ENCODE measurements at places on chromosomes 7 and 10. TPM values are rescaled to one million over a fixed set of nuclear protein-coding genes. Genes with fewer than 3 reads are reported as not detected.
A peak's percentile ranks its signal among the peaks of the same experiment; 100 is the strongest.

DNA sequence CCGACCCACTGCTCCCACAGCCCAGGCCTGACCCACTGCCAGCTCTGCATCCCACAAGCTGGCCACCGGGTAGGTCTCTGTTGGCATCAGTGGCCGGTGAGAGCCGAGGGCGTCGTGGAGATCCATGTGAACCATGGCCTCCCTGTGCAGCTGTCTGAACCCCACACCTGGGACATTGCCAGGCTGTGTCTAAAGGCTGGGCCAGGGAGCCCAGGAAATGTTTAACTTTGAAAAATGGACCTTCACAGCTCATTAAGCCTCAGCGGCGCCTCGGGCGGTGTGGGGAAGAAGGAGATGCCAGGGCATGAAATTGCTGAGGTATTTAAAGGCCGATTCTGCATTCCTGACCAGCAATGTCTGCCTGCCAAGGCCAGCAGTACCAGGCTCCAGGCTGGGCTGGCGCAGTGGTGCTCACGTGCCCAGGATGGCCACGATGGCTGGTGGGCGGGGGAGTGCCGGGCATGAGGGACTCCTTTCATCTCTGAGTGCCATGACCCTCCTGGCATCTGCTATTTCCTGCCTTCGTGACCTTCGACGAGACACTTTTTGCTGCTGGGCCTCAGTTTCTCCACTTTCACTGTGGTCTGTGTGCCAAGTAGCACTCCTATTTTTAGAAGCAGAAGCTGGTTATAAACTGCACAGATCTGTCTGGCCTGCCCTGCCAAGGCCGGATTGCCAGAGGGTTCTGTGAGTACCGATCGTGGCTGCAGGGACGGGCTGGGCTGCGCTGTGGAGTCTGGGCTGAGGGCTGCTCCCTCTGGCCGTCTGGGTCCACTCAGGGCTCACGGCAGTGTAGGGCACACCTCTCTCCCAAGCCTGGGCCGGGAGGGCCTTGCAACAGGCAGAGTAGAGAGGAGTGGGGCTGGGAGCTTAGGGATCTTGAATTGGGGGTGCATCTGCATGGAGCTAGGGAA lies 21.8 kb downstream of the ELFN1 start:
- H3K27me3 ChIP-seq: no peaks in the 10 kb centered on the region
- H3K27ac ChIP-seq: no peak overlapping the region
- no peak for DNase-seq
- H3K36me3 ChIP-seq: no peaks in the 10 kb centered on the region
- peaks cover 9% of the 10 kb centered on the region for H3K4me1 ChIP-seq

- H3K4me3 ChIP-seq: peak overlapping the region; percentile 69
- no peaks in the 10 kb centered on the region for H3K36me3 ChIP-seq
- no peaks in the 10 kb centered on the region for H3K27me3 ChIP-seq
- peak; percentile 46 for DNase-seq
- H3K4me1 ChIP-seq: no peaks in the 10 kb centered on the region
- H3K27ac ChIP-seq: no peak overlapping the region
These were observed 246.2 kb downstream of the SLC25A13 start for GRCh38 chr7:96075510-96076349.

GRCh38 chr10:130259380-130259779 lies 123.2 kb downstream of the GLRX3 start:
- H3K27ac ChIP-seq: no peak overlapping the region
- no peaks in the 10 kb centered on the region for H3K4me1 ChIP-seq
- H3K36me3 ChIP-seq: no peaks in the 10 kb centered on the region
- H3K27me3 ChIP-seq: no peaks in the 10 kb centered on the region
- DNase-seq: no peak

Gene SEMA3C
- total RNA-seq: 1.8 TPM

Gene RGR
- total RNA-seq: not detected

DNA sequence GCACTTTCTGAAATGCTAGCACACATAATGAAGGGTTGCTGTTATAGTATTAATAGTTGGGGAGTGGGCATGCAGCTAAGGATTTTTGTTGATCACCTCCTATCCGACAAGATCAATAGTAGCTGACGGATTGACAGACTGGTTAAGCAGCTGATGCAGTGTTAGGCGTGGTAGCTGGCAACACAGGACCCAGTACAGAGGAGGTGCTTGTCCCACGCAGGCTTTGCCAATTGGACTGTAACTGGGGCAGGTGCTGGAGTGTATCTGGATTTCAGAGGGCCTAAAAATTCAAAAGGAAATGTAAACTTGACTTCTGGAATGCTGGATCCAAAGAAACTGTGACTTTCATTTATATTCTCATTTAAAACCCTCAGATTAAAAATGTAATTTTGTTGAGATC lies 340.9 kb downstream of the SORCS3 start:
- no peaks in the 10 kb centered on the region for H3K36me3 ChIP-seq
- H3K4me3 ChIP-seq: no peak overlapping the region
- no peaks in the 10 kb centered on the region for H3K27me3 ChIP-seq
- DNase-seq: no peak

- no peak overlapping the region for H3K27ac ChIP-seq
- H3K27me3 ChIP-seq: no peaks in the 10 kb centered on the region
These were observed 25.7 kb upstream of the TRIM56 start for GRCh38 chr7:101059620-101059942.

DNA sequence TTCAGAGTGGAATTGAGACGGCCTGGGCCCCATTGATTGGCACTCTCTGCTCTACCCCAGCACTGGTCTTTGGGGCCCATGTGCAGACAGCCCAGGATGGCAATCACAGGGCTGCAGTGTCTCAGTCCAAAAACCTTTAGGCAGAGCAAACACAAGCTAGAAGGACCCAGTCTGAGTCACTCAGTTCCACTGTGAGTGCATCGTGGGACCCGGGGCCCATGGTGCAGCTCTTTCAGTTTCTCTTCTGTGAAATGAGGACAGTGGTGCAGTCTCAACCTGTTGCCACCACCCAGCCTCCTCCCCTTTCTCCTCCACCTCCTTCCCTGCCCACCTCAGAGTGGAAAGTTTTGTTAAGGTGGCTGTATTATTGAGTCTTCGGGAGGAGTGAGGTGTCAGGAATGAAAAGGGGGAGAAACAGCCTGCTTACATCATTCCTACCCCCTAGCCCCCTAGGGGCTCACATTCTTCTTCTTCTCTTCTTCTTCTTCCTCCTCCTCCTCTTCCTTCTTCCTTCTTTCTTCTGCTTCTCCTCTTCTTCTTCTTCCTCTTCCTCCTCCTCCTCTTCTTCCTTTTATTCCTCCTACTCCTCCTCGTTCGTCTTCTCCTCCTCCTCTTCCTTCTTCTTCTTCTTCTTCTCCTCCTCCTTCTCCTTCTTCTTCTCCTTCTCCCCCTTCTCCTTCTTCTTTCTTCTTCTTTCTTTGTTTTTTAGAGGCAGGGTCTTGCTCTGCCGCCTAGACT lies 19.5 kb upstream of the CARD11 start:
- H3K4me1 ChIP-seq: no peaks in the 10 kb centered on the region
- no peak for DNase-seq
- no peaks in the 10 kb centered on the region for H3K27me3 ChIP-seq

DNA sequence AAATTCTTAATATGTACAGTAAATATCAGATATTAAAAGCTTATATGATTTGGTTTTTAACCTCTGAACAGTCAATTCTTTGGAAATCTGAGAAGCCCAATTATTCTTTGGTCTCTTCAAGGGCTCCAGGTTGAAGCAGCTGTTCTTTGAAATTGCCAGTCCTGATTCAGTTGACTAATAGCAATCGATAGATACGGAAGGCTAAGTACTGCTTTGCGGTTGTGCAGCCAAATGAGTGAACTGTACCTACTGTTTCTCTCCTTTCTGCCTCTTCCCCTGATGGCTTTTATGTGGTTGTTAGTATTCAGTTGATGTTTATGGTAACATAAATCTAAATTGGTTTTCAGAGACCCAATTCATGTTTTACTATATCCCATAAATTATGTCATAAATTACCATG lies 103.1 kb upstream of the RPA3 start:
- H3K4me3 ChIP-seq: no peak overlapping the region
- H3K36me3 ChIP-seq: no peaks in the 10 kb centered on the region
- no peaks in the 10 kb centered on the region for H3K4me1 ChIP-seq
- no peak overlapping the region for H3K27ac ChIP-seq

DNA sequence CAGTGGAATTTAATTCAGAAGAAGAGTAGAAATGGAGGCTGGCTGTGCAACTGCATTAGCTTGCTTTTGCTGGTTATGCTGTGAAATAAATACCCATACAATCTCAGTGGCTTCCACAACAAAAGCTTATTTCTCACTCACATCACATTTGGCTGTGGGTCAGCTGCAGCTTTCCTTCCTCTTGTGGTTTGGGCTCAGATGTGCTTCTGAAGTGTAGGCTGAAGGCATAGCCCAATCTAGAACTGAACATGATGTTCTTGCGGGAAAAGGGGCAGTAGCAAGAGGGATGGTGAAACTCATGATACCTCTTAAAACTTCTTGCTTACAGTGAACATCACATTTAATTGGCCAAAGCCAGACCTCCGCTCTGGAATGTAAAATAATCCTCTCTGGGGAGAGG lies 119.9 kb downstream of the HECW1 start:
- no peak overlapping the region for H3K27ac ChIP-seq
- H3K36me3 ChIP-seq: no peaks in the 10 kb centered on the region
- H3K27me3 ChIP-seq: no peaks in the 10 kb centered on the region
- no peak overlapping the region for H3K4me3 ChIP-seq
- no peak for DNase-seq

Gene PNLIPRP1
- total RNA-seq: not detected

Gene CCDC6
- total RNA-seq: 14.3 TPM

DNA sequence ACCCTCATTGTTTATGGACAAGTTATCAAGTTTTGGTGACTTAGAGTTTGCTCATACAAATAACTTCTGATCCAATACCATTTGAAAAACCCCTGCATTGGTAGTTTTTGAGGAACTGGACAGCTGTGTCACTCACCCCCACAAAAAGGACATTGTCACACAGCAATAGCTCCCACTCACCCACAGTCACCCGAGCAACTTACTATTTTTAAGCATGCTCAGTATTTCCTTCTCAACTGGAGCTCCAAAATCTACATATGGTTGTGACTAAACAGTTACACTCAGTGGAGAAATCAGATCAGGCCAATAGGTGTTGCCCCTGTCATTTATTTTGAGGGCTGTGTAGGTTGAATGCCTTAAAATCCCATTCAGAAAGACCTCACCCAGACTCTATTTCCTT lies 165.2 kb upstream of the AUTS2 start:
- no peaks in the 10 kb centered on the region for H3K4me1 ChIP-seq
- H3K27me3 ChIP-seq: no peaks in the 10 kb centered on the region
- no peak overlapping the region for H3K27ac ChIP-seq
- H3K4me3 ChIP-seq: no peak overlapping the region

DNA sequence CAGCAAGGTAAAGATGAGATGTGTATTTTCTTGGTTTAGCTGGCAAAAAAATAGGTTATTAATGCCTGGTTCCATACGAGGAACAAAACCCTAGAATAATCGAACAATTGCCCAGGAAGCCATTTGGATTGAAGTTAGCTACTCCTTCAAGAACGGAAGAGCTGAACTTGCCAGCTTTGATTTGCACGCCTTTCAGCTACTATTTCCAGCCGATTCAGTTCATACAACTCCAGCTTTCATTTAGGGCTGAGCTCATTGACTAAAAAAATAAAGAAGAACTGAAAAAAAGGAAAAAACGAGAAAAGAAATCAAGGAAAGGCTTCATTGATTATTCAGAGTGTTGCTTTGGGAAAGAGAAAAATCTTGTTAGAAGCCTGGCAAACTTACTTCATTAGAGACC lies 60.4 kb downstream of the PTN start:
- no peak overlapping the region for H3K27ac ChIP-seq
- H3K4me1 ChIP-seq: no peaks in the 10 kb centered on the region
- H3K36me3 ChIP-seq: no peaks in the 10 kb centered on the region
- H3K4me3 ChIP-seq: no peak overlapping the region
- H3K27me3 ChIP-seq: no peaks in the 10 kb centered on the region

Gene ENKUR
- total RNA-seq: 0.14 TPM

- no peaks in the 10 kb centered on the region for H3K36me3 ChIP-seq
- H3K27ac ChIP-seq: no peak overlapping the region
- no peaks in the 10 kb centered on the region for H3K27me3 ChIP-seq
- no peak for DNase-seq
- no peaks in the 10 kb centered on the region for H3K4me1 ChIP-seq
These were observed 135.4 kb downstream of the LRRC4 start for GRCh38 chr7:127895814-127896280.

GRCh38 chr7:28748933-28749584 lies 209.1 kb downstream of the TRIL start:
- no peaks in the 10 kb centered on the region for H3K4me1 ChIP-seq
- no peak for DNase-seq
- H3K27ac ChIP-seq: no peak overlapping the region
- H3K36me3 ChIP-seq: no peaks in the 10 kb centered on the region

- no peak for DNase-seq
- no peak overlapping the region for H3K27ac ChIP-seq
- H3K36me3 ChIP-seq: peaks cover 4% of the 10 kb centered on the region
These were observed 157.8 kb downstream of the ANLN start for GRCh38 chr7:36547416-36547815.

- peaks cover 5% of the 10 kb centered on the region for H3K4me1 ChIP-seq
- DNase-seq: no peak
- no peaks in the 10 kb centered on the region for H3K36me3 ChIP-seq
- H3K4me3 ChIP-seq: no peak overlapping the region
- no peaks in the 10 kb centered on the region for H3K27me3 ChIP-seq
- H3K27ac ChIP-seq: peak overlapping the region; percentile 14
These were observed 75.1 kb downstream of the DNAH11 start for GRCh38 chr7:21617916-21618390.

GRCh38 chr7:93823621-93824020 lies 66.9 kb downstream of the TFPI2 start:
- H3K36me3 ChIP-seq: no peaks in the 10 kb centered on the region
- no peaks in the 10 kb centered on the region for H3K27me3 ChIP-seq
- H3K4me3 ChIP-seq: no peak overlapping the region

Gene ZNF438
- 2.3 TPM for total RNA-seq

GRCh38 chr10:131789516-131789915 lies 111.3 kb upstream of the PPP2R2D start:
- H3K4me1 ChIP-seq: peaks cover 8% of the 10 kb centered on the region
- no peak overlapping the region for H3K27ac ChIP-seq
- H3K4me3 ChIP-seq: no peak overlapping the region
- H3K27me3 ChIP-seq: no peaks in the 10 kb centered on the region
- no peak for DNase-seq
- H3K36me3 ChIP-seq: no peaks in the 10 kb centered on the region

DNA sequence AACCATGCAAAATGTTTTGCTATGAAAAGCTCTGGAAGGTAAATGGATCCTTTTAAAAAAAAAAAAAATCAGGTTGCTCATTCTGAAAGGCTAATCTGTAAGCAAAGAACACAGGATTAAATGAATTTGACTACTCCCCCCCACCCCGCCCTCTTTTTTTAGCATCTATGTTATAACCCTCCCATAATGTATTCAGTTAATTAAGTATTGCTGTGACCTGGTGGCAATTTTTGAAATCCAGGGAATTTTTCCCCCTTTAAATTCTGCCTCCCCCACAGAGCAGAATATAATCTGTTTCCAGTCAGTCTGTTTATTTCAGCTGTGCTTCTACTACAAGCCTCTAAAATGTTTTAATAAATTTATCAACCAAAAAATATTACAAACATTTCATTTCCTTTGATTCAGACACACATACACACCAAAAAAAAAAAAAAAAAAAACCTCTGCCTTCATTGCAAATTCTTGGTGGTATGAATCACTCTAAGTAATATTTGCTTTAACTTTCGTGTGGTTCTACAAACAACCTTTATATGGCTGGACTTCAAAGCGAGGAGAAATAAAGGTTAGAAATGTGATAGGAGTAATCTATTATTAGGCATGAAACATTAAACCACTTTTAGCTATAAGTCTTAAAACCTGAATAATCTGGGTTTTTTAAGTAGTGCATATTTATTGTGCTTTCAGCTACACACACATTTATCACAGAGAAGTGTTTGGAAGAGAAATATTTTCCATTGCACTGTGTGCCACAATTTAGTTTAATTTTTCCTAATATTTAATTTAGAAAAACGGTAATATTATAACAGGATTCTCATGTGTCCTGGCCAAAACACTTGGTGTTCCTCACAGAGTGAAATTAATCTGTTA lies 64.4 kb upstream of the ARID5B start:
- no peak overlapping the region for H3K27ac ChIP-seq
- peaks cover 5% of the 10 kb centered on the region for H3K4me1 ChIP-seq
- no peak for DNase-seq
- H3K27me3 ChIP-seq: no peaks in the 10 kb centered on the region

Gene SFTPD
- total RNA-seq: 0.17 TPM
